Colonic mucosa (tissue), 4 donors: ENCODE measurements at places on chromosomes 1 and 21. TPM values are rescaled to one million over a fixed set of nuclear protein-coding genes. Genes with fewer than 3 reads are reported as not detected.
A peak's percentile ranks its signal among the peaks of the same experiment; 100 is the strongest.

GPR157 gene
- 15.9 TPM for total RNA-seq

ADGRL4 gene
- 1.4 TPM for total RNA-seq

ERMAP gene
- 13.3 TPM for total RNA-seq

GRCh38 chr1:244324176-244324883, 127.4 kb downstream of the ADSS2 start:
- peaks cover 6% of the 10 kb centered on the region for H3K4me1 ChIP-seq
- no peak for DNase-seq
- H3K27ac ChIP-seq, result peak overlapping the region; percentile 41
- no peaks in the 10 kb centered on the region for H3K36me3 ChIP-seq

DNA sequence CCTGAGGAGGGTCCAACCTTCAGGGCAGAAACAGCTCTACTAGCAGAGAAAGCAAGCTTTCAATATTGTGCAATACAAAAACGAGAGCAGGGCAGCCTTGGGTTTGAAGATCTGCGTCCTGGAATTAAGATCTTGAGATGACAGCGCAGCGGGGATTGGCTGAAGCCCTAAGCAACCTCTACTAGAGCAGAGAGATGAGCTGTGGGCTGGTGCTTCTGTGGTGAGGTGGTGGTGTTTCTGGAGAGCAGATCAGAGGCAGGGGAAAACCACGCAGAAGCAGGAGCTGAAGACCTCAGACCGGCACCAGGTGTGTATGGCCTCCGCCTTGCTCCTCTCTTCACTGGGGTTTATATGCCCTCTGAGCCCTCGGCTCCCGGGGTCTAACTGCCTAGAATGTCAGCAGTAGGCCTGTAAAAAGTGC, 12.5 kb downstream of the TRAF3IP3 start:
- H3K27me3 ChIP-seq, result no peaks in the 10 kb centered on the region
- peak overlapping the region; percentile 57 for H3K27ac ChIP-seq
- H3K4me3 ChIP-seq, result peak overlapping the region; percentile 22
- peak; percentile 37 for DNase-seq
- H3K4me1 ChIP-seq, result no peaks in the 10 kb centered on the region

DNA sequence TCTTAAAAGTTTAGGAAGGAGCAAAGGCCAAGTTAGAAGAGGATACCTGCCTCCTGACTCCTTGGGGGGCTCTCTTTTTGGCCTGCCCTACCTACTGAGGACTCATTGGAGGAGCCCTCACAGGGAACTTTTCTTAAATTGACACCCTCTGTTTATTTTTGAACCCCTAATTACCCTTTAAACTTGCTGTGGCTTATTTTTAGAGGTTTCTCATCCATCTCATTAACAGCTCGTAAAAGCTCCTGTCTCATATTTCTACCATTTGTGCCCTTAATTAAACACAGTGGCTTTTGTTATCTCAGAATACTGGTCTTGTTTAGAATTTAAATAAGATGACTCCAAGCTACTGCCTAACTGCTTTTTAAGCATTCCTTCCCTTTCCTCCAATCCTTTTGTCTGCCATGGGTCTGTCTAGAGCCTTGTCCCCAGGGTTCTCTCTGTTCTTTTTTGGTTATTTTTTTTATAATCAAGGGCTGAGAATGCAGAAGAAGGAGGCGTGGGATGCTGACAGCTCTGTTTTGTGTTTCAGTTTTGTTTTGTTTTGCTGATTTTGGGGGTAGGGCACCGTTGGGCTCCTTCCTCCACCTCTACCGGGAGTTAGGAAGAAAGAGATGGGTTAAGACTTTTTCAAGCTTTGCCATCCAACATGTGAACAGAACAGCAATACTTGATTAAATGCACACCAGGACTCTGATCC, 78.0 kb downstream of the SYT6 start:
- no peak overlapping the region for H3K27ac ChIP-seq
- H3K4me1 ChIP-seq, result no peaks in the 10 kb centered on the region
- no peak for DNase-seq
- no peak overlapping the region for H3K4me3 ChIP-seq
- no peaks in the 10 kb centered on the region for H3K36me3 ChIP-seq
- H3K27me3 ChIP-seq, result no peaks in the 10 kb centered on the region
